Right cardiac atrium (tissue), 5 donors: ENCODE measurements at places on chromosomes 13 and 19.
A peak's percentile ranks its signal among the peaks of the same experiment; 100 is the strongest.

GRCh38 chr19:47523473-47523872 is 8.6 kb upstream of the NAPA start:
- no peak for DNase-seq

GRCh38 chr19:43643326-43643725 is 3.7 kb upstream of the CADM4 start:
- no peak for DNase-seq

GRCh38 chr19:58227964-58228584 is 640 bp upstream of the ZNF544 start:
- DNase-seq = no peak

DNA sequence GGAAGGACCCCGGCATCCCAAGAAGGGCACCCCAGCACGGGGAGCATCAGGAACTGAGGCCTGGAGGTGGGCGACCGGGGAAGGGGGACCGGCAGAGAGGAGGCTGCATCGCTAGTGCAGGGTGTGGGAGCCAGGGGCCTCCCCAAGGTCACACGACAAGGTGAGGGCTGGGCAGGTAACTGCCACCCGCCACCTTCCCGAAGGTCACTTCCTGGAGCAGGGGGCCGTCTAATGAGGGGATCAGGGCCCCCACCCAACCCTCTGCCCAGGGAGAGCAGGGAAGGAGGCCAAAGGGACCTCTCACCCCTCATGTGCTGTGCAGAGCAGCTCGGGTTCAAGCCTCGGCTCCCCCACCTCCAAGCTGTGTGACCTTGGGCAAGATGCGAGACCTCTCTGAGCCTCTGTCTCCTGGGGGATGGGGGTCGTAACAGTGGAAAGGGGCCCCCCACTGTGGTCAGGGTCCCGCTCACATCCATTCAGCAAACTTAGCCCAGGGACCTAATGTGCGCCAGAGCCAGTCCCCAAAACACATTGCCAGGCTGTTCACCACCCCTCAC is 6.0 kb downstream of the ZBTB7A start:
- peak; percentile 69 for DNase-seq

DNA sequence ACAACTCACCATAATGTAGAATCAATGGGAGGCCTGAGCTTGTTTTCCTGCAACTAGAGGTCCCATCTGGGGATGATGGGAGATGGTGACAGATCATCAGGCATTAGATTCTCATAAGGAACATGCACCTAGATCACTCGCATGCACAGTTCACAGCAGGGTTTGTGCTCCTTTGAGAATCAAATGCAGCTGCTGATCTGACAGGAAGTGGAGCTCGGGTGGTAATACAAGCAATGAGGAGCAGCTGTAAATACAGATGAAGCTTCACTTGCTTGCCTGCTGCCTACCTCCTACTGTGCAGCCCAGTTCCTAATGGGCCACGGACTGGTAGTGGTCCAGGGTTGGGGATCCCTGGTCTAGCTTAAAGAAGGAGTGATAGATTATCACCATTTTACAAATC is 33.0 kb downstream of the KPNA3 start:
- no peak for DNase-seq

GRCh38 chr13:105035092-105035491 is 1500.4 kb downstream of the EFNB2 start:
- DNase-seq = no peak

DNA sequence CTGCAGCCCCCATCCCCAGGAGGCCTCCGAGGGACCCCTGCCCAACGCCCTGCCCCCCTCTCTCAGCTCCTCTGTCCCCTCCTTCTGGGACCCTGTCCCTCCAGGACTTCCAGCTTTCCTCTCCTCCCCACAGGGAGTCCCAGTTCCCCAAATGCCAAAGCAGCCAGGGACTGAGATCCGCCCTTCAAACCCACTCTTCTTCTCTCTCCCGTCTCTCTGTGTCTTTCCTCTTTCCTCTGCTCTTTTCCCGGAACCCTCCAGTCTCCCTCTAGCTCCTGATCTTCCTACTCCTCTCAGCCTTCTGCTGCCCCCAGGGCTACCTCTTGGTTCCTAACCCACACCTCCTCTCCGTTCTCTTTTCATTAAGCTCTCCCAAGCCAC is 377 bp downstream of the CA11 start:
- DNase-seq = peak; percentile 76

DNA sequence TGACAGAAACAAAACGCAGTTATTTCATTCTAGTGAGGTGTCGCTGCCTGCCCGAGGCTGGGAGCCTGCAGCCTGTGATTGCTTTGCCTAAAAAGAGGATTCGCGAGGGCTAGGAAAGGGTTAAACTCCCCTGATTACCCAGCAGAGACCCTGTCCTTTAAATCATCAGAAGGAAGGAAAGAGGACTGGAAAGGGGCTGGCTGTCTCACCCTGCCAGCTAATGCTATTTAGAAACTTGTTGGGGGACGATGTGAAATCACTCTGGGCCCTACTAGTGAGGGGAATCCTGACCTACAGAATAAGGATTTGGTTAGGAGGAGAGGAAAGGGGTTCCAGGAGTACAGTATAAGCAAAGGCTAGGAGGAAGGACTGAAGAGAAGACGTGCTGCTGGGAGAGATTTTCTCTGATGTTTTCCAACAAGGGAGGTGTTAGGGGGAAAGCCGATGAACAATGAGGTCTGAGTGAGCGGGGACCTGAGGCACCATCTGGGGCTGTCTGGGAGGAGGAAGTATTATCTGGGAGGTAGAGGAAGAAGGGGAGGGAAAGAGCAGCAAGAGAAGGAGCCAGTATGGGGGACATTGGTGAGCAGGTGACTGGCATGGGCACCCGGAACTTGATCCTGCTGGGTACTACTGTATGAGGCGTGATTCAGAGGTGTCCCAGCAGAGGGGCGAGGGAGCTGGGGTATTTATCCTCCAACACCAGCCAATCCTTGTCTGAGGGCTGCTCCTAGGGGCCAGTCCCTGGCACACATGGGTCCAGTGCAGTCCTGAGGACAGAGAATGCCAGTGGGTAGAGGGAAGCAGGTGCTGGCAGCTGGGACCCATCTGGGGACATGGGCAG is 55.7 kb upstream of the PTPRS start:
- DNase-seq = no peak

GRCh38 chr13:27476943-27477703 is 26.8 kb upstream of the MTIF3 start:
- no peak for DNase-seq

- DNase-seq = peak; percentile 61
Observed at GRCh38 chr19:42281827-42282762, 13.0 kb downstream of the CIC start.

DNA sequence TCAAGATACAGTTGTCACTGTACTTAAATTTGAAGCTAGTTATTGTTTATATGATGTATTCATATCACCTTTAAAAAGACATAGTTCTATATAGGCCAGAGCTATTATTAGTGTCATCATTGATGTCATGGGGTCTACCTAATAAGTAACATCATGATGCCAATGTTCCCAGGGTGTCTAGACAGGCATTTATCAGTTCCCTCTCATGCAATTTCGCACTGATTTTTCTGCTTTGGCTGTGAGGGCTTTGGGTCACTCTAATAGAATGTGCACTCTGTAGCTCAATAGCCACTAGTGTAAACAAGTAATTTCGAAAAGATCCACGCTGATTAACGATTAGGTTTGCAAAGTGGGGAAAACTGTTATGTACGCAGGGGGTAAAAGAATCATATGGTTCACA is 1651.3 kb downstream of the SLITRK5 start:
- DNase-seq = no peak

GRCh38 chr13:44437356-44438233 is 64.0 kb downstream of the SERP2 start:
- DNase-seq = no peak

GRCh38 chr19:53131085-53131590 is 1.6 kb downstream of the ZNF415 start:
- DNase-seq = no peak

DNA sequence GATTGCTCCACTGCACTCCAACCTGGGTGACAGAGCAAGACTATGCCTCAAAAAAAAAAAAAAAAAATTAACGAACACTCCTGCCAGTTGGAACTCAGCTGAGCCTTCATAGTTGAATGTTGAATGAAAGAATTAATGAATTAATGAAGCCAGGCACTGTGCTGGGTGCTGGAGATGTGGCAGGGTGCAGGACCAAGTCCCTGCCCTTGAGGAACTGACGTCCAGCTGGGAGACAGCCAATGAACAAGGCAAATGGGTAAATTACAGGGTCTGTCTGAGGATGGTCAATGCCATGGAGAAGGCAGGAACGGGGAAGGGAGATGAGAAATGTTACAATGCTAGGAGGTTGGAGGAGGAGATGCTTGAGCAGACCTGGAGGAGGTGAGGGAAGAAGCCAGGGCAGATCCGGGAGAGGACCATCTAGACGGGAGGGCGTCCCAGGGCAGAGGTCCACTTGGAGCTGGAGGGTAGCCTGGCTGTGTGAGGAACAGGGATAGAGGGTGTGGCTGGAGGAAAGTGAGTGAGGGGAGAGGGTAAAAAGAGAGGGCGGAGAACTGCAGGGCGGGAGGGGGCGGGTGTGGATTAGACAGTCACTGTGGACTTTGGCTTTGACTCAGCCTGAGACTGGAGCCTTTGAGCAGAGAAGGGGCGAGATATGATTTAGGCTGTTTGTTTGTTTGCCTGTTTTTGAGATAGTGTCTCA is 16.8 kb upstream of the IGSF23 start:
- DNase-seq = no peak

DNA sequence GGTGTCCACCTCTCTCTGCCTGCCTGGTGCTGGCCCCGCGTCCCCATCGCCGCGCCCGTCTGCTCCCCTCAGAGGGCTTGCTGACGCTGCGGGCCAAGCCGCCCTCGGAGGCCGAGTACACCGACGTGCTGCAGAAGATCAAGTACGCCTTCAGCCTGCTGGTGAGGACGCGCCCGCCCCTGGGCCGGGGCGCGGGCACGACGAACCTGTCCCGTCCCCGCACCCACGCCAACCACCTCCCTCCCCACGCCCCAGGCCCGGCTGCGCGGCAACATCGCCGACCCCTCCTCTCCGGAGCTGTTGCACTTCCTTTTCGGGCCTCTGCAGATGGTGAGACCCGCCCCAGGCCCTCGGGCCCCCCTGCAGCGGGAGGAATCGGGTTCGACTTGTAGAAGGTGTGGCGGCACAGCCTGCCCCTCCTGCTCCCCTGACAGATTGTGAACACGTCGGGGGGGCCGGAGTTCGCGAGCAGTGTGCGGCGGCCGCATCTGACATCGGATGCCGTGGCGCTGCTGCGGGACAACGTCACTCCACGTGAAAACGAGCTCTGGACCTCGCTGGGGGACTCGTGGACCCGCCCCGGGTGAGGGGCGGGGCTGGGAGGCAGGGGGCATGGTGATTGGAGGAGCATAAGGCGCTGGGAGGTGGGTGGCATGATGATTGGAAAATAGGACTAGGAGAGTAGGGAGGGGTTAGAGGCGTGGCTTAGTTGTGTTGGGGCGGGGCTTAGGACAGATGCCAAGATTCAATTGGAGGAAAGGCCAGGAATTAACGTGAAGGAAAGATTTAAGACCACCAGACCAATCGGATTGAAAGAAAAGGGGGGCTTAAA is 6.6 kb downstream of the EPS8L1 start:
- DNase-seq = peak; percentile 77

DNA sequence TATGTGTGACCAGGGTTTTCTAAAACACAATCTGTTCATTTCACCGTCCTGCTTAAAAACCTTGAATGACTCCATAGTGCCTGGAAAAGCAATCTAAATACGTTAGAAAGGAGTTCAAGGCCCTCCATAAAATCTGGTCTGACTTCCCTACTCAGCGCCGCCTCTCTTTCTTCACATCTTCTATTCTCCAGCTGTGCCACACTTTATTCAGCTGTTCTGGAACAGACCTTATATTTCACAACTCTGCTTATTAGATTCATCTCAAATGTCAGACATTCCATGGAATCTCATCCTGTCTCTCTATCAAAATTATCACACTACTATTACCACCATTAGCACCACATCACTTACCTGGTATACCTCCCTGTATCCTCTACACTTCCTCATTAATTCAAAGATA is 19.8 kb upstream of the SPART start:
- DNase-seq = no peak

DNA sequence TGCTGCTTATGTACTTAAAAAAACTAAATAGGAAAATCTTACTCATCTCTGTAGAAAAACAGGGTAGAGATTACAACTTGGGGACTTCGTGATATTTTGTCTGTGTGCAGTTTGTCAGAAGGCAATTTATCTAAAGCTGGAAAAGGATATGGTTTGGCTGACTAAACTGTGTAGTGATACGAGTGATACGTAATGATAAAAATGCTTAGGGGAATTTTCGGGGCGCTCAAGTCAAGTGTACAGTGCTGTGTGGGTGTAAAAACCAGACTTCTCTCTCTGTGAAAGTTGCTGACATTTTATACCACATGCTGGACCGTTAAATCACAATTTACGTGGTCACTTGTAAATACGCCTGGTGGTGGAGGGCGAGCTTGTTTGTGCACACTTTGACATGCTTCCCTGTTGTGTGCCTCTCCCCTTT is 221.7 kb downstream of the KCNRG start:
- no peak for DNase-seq

GRCh38 chr19:33862981-33863380 is 66.3 kb downstream of the KCTD15 start:
- no peak for DNase-seq

DNA sequence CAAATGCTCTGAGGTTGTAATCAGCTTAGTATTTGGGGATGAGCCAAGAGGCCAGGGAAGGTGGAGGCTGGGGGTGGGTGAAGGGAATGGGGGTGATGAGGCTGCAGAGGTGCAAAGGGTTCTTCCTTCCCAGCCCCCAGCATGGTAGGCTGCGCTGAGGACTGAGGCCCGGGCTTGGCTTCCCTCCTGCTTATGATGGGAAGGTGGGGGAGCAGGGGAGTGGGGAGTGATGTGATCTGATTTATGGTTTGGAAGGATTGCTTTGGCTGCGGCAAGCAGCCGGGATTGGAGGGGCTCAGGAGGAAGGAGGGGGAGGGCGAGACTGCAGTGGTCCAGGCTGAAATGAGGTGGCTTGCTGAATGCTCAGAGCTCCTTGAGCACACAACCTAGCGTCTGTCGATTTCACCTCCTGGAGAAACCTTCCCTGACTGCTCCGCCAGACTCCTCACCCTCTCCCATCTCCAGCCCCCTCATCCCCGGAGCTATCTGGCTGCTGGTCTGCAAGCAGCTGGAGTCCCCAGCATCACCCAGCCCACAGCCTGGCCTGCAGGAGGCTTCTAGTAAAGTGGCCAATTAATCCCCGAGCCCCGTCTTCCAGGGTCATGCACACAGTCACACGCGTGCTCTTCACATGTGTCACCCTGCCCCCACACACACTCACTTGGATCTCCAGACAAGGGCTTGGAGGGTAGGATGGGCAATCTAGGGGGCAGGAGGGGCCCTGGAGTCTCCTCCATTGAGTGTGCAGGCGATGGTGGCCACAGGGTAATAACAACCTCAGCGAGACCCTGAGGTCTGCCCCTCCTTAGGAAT is 757 bp upstream of the CLEC11A start:
- no peak for DNase-seq
